ENCODE measurements at places on chromosomes 12 and 14.

GRCh38 chr14:61876362-61877034, 114.3 kb downstream of the SNAPC1 start:
- DNase-seq, result no peak

GRCh38 chr12:42119085-42119633, 25.5 kb downstream of the GXYLT1 start:
- DNase-seq, result no peak

- DNase-seq, result no peak
These were observed 75.2 kb downstream of the FIGNL2 start for GRCh38 chr12:51773145-51773869.

GRCh38 chr12:5817246-5817645, 127.8 kb downstream of the ANO2 start:
- no peak for DNase-seq

GRCh38 chr12:66571361-66571915, 107.4 kb downstream of the GRIP1 start:
- DNase-seq, result no peak

DNA sequence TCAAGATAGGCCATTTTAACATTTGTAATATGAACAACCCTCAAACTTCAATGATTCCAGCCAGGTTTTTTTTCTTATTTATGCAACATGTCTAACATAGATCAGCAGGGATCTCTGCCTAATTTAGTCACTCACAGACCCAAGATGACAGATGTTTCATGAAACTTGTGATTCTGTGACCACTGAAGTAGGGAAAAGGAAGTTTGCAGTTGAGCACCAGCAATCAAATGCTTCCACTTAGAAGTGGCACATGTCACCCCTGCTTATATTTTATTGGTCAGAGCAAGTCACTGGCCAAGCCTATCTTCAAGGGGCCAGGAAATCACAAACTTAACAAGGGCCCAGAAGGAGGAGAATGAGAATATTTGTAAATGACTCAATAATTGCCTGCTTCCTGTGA, 150.6 kb downstream of the BCAT1 start:
- DNase-seq, result no peak

DNA sequence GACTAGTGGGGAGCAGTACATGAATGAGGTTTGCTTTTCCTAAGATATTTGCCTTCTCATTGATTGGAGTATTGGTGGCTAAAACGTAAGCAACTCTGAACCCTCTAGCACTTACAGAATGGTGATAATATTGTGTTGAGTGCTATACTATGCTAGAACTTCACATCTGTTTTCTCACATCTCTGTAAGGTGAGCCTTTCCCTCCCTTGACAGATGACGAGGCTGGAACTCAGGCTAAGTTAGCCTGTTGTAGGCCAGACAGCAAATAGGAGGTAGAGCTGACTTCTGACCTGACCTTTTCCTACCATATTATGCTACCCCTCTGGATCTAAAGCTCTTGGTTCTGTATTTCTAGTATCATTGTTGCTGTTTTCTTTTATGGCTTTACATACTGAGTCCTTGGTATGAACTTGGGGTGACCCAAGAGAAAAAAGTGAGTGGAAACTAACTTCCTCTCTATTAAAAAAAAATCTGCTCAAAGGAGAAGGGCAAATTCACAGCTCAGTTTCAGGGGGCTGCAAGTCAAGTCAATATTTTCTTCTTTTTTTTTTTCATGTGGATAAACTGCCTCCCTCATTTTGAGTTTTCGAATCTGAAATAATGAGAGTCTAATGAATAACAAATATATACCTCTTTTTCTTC, 85.9 kb downstream of the CRADD start:
- no peak for DNase-seq

DNA sequence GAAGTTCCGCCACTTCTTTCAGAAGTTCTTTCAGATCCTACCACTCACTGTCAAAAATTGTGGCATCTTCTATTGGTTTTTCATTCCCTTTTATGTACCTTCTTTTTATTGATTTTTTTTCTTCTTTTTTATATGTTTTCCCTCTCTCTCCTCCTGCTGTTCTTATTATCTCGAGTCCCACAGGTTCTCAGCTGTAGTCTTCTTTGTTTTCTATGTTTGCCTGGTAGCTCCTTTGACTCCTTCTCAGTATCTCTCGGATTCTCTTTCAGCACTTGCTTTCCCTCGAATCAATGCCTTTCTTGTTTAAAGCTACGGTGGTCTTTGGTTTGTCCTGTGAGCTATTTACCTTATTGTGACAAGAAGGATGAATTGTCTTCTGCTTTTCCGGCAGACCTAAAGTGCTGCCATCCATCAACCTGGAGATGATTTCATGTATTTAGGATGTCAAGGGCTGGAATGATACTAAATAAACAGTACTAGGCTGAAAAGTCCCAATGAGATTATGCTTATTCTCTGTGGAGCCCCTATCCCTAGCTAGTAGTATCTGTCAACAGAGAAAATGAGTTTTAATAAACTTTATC, 541.7 kb downstream of the NOVA1 start:
- no peak for DNase-seq

- no peak for DNase-seq
These were observed 171.8 kb upstream of the FOXN3 start for GRCh38 chr14:89588840-89589296.

DNA sequence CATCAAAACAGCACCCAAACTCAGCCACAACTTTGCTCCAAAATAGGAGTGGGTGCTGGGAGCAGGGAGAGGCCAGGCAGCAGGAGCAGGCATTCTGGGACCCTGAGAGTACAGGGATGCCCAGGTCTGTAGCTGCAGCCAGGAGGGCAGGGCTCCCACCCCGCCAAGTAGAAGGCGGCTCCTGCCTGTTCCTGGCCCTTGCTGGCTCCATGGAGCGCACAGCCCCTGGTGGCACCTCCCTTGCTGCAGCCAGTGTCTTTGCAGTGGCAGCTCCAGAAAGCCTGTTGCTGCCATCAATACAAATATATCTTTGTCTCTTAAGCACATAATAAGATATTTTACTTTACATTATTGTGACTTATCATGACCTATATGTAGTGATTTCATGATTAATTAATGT, 1096.5 kb downstream of the FSCB start:
- no peak for DNase-seq

- no peak for DNase-seq
These were observed 954.4 kb downstream of the TRHDE start for GRCh38 chr12:73226593-73226992.

- DNase-seq, result no peak
These were observed 1.0 kb downstream of the PRPF39 start for GRCh38 chr14:45084946-45085346.

DNA sequence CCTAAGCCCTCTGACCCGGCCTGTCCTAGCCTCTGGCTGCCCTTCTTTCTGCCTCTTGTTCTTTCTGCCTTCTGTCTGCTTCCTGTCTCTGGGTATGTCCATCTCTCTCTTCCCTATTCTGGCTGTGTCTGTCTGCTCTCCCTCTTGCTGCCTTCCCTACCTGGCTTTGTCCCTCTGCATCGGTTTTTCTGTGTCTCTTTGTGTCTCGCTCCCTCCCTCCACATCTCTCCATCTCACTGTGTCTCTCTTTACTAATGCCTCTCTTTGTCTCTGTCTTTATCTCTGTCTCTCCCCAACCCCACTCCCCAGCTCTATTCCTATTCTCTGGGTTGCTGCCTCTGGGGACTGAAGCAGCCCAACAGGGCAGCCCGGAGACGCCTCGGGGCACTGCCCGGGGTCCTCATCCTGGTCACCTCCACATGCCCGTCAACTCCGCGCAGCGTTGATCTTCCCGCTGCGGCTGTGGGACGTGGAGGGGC, 10.1 kb downstream of the SHMT2 start:
- no peak for DNase-seq

- DNase-seq, result no peak
These were observed 15.9 kb downstream of the RFLNA start for GRCh38 chr12:124310785-124311184.

GRCh38 chr12:92357584-92358261, 212.1 kb upstream of the BTG1 start:
- no peak for DNase-seq

DNA sequence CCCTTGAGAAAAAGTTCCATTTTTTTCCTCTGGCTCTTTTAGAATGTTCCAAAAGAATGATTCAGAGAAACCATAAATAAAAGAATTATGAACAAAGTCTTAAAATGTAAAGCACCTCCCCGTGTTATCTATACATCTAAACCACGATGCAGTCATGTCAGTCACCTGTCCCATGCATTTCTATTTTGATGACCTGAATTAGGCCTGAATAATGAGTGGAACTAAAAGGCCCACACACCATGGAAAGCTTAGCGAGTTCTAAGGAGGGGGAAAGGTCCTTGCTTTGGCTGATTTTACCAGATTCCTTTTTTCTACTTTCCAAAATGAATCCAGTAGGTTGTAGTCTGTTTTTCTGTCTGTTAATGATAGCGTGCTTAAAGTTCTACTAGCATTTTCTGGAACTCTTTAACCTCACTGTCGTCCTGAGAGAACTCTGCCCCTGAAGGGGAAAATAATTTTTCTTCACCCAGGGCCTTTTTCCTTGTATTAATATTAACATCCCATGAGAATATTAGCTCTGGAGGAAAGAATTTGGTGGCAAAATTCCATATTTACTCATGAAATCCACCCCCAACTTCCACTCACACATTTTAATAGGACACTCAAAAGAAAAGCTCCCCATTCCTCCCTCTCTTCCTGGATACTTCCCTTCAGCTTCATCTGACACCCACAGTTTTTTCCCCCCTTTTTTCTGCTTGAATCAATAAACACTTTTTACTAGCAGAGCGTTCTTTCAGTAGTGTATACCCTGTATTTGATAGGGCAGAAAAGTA, 266.3 kb upstream of the DIO2 start:
- no peak for DNase-seq

- DNase-seq, result no peak
These were observed 35.7 kb upstream of the ACTN1 start for GRCh38 chr14:69014829-69015259.

GRCh38 chr12:23113781-23114180, 488.8 kb downstream of the ETNK1 start:
- no peak for DNase-seq

- DNase-seq, result no peak
These were observed 10.2 kb upstream of the CMKLR1 start for GRCh38 chr12:108349278-108349688.

DNA sequence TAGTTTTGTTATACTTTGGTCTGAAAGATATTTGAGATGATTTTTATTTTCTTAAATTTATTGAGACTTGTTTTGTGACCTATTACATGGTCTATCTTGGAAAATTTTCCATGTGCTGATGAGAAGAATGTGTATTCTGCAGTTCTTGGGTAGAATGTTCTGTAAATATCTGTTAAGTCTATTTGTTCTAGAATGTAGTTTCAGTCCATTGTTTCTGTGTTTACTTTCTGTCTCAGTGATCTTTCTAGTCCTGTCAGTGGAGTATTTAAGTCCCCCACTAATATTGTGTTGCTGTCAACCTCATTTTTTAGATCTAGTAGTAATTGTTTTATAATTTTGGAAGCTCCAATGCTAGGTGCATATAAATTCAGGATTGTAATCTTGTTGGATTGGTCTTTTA, 30.4 kb upstream of the SCAF11 start:
- DNase-seq, result no peak

DNA sequence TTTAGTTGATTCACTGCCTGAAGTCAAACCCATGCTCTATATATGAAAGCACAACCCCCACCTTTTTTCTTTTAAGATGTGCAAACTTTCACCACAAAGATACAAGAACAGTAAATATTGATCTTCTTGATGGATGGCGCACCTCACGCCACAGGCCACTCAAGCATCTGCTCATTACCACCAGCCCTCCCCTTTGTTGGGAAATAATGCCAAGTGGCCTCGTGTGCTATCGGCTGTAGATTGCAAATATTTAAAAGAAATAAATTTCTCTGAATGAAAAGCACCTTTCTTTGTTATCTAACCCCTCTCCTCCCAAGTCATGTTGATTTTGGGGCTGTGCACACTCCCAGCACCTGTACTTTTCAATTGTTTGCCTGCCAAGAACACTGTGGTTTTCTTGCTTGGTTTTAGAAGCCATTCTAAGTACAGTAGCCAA, 122.7 kb downstream of the C12orf42 start:
- no peak for DNase-seq

DNA sequence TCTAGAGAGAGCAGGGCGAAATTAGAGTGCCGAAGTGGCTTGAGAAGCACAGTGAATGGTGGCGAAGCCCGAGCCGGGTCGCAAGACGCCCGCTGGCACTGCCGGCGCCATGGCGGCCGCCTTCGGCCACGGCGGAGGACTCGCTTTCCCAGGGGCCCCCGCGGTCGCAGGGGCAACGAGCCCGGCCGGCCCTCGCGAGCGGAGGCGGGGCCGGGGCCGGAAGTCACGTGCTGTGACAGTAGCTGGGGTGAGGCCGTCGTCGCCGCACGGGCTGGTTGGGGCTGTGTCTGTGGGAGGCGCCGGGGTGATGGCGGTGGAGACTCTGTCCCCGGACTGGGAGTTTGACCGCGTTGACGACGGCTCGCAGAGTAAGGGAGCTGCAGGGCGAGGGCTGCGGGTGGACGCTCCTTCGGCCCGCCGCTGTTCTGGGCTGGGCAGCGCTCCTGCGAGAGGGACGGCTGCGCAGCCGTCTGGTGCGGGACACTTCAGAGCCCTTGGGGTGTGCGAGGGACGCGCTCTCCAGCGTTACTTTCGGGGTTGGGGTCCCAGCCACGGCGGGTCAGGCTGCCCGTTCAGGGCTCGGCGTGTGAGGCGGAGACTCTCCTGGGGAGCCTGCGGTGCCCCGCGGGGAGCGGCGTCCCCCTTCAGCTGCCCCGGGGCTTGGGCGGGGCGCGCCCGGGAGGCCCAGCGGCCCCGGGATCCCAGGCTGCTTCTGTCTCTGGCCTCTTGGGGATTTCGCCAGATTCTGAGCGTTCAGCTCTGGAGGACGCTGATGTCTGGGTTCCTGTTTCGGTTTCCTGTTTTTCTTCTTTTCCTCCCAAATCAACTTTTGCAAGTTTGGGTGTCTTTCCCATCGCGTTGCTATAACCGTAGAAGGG, at the start of gene WASHC4:
TSS of gene WASHC4 (plus strand) at position 238 of the 878 bp plus-strand sequence. CDS start at position 308, 70 bp downstream.
- peak; percentile 80 for DNase-seq

DNA sequence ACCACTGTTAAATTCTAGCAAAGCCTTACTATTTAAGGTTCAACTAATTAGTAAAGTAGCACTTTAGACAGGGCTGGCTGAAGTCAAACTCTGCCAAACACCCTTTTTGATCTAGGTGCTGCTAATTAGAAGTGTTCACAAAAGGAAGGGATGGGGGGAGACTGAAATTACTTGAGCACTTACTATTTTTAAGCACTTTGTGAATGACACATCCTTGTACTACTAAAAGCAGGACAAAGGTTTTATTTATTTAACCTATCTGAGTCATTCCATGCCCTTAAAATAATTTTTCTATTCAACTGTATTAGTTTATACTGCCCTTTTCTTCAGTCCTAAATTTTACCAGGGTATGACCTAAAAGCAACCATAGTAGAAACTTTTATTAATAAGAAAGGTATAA, 20.1 kb downstream of the MBIP start:
- no peak for DNase-seq

DNA sequence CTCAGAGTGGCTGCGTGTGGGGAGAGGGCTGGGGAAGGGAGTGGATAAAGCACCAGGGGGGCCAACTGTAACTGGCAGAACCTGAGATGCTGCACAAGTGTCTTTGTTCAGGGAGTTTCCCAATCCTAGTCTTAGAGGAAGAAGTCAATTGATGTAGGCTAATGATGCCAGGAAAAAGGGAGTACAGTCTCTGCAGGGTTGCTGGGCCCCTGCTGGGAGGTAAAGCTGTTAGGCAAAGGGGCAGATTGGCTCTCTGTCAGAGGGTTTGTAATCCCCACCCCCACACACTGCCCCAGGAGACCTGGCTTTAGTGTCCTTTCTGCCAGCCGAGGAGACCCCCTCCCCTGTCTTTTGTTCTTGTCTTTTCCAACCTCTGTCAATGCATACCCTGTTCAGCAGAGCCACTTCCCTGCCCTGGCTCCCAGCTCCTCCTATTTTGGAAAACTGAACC, 178.4 kb downstream of the KCNA5 start:
- DNase-seq, result no peak
